ENCODE measurements at places on chromosomes 2 and 18.

DNA sequence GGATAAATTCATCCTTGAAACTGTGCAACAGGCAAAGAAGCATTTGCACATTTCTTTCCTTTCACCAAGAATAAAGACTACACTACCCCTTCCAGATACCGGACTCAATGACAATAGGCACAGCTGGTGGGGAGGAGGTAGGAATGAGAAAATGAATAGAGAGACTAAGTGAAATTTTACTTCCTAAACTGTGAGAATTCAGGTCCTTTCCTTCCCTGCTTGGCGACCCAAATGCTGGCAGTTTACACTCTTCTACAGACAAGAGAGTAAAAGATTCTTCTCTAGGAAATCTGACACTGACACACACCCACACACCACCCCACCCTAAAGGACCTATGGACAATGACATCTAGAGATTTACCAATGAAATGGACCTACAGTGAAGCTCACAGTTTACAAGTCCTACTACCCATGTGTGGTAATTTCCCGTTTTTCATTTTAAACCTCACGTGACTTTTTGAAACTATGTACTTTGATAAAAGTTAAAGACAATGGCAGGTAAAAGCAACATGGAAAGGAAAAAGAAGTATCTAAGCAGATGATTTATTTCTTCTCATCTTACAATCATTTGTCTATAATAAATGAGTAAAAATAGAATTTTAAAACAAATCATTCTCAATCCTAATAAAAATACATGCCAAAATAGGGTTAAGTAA is 27.9 kb downstream of the REV1 start:
- DNase-seq: no peak

DNA sequence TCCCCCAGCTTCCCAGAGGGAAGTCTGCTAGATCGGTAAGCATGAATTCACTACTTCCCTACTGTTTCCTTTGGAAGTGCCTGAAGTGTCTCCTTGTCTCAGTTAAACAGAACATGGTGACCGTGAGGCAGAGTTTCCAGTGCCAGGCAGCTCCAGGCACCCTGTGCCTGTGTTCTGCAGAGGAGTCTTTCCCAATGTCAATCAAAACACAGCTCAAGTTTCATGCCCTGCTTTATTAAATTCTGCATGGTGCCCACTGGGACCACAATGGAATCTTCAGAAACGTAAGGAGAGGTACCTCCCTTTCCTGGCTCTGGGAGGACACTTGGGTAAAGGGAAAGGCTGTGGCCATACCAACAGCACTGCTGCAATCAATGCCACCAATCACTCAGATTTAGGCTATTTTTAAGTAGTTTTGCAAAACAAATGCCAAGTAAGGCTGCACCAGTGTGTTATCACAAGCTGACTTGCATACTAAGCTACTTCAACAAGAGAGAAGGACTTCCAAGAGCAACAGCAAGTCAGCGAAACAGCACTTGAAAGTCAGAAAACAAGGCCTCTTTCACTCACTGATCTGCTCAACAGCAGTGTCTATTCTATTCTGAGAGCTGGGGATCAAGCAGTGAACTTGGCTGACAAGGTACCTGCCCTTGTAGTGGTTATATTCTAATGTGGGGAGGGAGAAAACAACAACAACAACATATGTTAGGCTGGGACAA is 14.9 kb downstream of the LPIN2 start:
- no peak for DNase-seq

GRCh38 chr2:200968162-200968561 is 4.7 kb upstream of the ORC2 start:
- DNase-seq: no peak

DNA sequence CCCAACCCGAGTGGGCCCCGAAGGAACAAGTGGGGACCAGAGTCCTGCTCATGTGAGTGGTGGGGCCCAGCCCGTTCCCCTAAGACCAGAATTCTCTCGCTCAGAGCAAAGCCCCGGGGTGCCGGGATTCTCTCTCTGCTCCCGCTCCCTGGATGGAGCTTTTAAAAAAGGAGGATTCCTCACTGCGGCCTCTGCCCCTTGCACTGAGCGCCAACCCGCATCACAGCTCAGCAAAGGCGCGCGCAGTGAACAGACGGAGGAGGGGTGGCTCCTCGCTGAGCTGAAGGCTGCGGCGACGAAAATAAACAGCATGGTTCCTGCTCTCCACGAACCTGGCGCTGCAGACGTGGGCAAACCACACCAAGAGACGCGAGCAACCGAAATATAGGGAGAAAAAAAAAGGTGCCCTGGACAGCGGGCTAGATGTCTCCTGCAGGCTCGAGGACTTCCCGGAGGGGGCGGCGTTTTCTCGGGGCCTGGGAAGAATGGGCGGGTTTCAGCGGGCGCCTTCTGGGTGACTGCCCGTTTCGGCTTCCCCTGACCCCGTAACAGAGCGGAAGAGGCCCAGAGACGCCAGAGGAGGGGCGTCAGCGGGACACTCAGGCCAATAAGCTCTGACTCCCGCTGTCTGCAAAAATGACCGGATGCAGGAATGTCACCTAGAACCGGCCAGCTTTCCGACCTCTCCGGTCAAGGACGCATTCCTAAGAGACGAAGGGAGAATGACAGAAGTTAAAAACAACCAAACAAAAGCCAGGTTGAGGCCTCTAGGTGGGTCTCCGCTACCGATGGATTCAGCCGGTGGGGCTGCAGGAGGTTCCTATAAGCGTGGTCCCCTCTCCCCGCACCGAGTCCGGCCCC is 819 bp upstream of the KLF11 start:
- DNase-seq: no peak

DNA sequence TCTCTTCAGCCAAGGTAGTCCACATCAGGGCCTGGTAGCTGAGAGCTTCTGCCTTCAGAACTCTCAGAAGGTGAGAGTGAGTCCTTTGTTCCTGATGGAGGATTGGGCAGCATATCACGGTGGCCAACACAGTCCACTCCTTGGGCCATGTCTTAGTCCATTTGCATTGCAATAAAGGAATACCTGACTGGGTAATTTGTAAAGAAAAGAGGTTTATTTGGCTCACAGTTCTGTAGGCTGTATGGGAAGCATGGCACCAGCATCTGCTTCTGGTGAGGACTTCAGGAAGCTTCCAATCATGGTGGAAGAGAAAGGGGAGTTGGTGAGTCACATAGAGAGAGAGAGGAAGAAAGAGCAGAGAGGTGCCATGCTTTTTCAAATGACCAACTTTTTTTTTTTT is 98.8 kb downstream of the ADCYAP1 start:
- no peak for DNase-seq

DNA sequence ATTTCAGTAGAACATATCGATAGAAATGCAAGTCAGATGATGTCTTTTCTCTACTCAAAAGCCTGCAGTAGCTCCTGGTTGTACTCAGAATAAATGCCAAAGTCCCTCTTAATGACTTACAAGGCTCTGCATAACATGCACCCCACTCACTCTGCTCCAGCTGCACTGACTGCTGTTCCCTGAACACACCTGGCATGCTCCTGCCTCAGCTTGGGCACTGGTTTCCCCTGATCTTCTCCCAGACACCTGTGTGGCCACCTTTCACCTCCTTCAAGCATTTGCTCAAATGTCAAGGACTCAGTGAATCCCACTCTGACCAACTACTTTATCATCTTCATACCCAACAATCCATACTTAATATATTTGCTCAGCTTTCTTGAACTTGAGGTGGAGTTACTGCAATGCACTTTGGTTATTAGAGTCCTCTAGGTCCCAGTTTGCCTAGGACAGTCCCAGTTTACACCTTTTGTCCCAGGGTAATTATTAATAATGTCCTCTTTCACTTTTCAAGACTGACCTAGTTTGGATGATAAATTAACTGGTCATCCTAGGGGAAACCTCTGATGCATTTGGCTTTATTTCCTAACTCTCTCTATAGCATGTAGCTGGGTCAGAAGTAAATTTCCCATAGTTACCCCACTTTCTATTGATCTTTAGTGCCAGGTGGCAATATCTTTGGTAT is 44.1 kb downstream of the ACAA2 start:
- no peak for DNase-seq

- DNase-seq: no peak
These were observed 69.1 kb downstream of the IRS1 start for GRCh38 chr2:226730481-226730880.

Measured in SIG-M5 (cell line).